ENCODE measurements at places on chromosomes 7 and 10.

- H3K27ac ChIP-seq, result no peak overlapping the region
- H3K36me3 ChIP-seq, result no peaks in the 10 kb centered on the region
- no peak for DNase-seq
- no peaks in the 10 kb centered on the region for H3K4me1 ChIP-seq
These were observed 26.3 kb downstream of the FIGNL1 start for GRCh38 chr7:50423860-50424259.

GRCh38 chr7:78279032-78279431 is 480.5 kb downstream of the PHTF2 start:
- no peaks in the 10 kb centered on the region for H3K27me3 ChIP-seq
- no peaks in the 10 kb centered on the region for H3K4me1 ChIP-seq

GRCh38 chr10:52744057-52744805 is 28.4 kb downstream of the MBL2 start:
- no peaks in the 10 kb centered on the region for H3K36me3 ChIP-seq
- no peak overlapping the region for H3K27ac ChIP-seq
- H3K4me3 ChIP-seq, result no peak overlapping the region
- DNase-seq, result no peak
- peaks cover 5% of the 10 kb centered on the region for H3K4me1 ChIP-seq
- H3K27me3 ChIP-seq, result no peaks in the 10 kb centered on the region

DNA sequence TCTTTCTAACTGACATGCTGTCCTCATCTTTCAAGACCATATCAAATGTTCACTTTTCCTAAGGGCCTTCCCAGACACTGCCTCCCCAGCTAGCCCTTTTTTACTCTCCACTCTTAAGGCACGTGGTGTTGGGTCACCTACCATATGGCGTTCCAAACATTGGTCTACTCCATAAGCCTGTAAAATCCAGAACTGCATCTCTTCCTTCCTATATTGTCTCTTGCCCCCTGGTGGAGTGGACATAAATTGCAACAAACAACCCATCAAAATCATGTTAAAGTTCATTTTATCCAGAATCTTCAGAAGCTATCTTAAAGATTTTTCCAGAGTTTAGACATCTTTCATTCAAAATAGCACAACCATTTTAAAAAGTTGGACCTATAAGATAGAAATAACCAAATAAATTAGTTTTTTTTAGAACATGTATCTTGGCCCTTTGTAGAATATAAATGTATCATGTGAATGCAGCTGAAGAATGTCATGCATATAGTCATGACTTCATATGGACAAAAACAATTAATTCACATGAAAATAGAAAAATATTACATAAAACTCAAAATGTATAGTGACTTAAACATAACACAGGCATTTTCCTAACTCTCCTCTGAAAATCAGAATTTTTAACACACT is 180.6 kb upstream of the CHRM2 start:
- no peak overlapping the region for H3K4me3 ChIP-seq
- no peaks in the 10 kb centered on the region for H3K27me3 ChIP-seq
- no peaks in the 10 kb centered on the region for H3K36me3 ChIP-seq
- no peaks in the 10 kb centered on the region for H3K4me1 ChIP-seq
- DNase-seq, result peak; percentile 14

- peak overlapping the region; percentile 99 for H3K27ac ChIP-seq
- no peaks in the 10 kb centered on the region for H3K27me3 ChIP-seq
These were observed 18.7 kb upstream of the DDIT4 start for GRCh38 chr10:72254813-72255568.

DNA sequence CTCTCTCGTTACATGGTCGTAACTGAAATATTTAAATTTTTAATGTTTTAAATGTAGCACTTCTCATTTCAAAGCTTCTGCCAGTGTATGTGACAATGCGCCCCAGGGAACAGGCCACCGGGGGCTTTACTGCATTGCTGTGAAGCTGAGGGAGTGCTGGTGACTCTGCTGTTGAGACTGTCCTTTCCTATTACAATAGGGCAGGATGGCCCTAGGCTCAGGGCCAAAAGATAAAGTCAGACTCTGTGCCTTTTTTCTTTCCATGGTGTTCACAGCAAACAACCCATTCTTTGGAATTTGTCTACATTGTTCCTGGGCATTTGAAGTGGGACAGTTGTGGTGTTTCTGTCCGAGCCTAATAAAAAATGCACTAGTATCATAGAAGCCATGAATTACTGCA is 107.3 kb downstream of the GALNT11 start:
- no peak overlapping the region for H3K27ac ChIP-seq
- H3K27me3 ChIP-seq, result no peaks in the 10 kb centered on the region
- DNase-seq, result no peak
- peaks cover 20% of the 10 kb centered on the region for H3K36me3 ChIP-seq
- peaks cover 17% of the 10 kb centered on the region for H3K4me1 ChIP-seq

DNA sequence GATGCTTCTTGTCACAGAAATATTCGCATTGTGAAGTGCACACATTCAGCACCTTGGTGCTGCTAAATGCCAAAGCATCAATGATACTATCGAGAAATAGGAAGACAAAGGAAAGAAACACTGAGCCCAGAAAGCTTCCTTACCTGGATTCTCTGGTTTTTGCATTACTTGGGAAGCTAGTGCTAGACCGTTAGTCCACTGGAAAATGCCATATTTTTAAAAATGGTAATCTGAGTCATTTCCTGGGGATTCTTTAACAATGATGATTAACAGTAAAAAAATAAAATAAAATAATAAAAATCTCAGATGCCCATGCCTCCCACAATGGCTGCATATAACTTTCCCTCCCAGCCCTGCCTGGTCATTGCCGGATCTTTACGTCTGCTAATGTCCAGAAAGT is 420.1 kb upstream of the MGMT start:
- no peak for DNase-seq
- H3K27ac ChIP-seq, result no peak overlapping the region
- no peaks in the 10 kb centered on the region for H3K36me3 ChIP-seq
- H3K27me3 ChIP-seq, result peaks cover 5% of the 10 kb centered on the region
- peaks cover 12% of the 10 kb centered on the region for H3K4me1 ChIP-seq
- H3K4me3 ChIP-seq, result no peak overlapping the region

- peaks cover 10% of the 10 kb centered on the region for H3K4me1 ChIP-seq
- H3K27ac ChIP-seq, result no peak overlapping the region
- peak overlapping the region; percentile 39 for H3K4me3 ChIP-seq
These were observed 302.5 kb upstream of the GALNT17 start for GRCh38 chr7:70829221-70830059.

DNA sequence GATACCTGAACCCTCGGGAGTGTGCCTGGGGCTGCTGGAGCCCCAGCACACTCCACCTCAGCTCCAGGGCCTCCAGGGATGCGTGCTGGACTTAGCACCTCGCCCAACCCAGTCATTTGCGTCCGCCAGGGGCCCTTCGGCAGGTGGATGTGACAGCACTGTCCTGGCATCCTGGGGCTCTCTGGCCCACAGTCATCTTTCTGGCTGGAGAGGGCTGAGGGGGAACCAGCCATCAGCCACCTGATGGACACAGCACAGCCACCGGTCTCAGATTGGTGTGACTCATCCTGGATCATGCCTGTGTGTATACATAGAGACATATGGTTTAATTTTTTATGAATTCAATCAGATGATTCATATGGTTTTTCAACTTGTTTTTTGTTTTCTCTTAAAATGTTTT is 11.1 kb downstream of the ZNF775 start:
- peaks cover 41% of the 10 kb centered on the region for H3K4me1 ChIP-seq
- H3K4me3 ChIP-seq, result no peak overlapping the region
- peaks cover 15% of the 10 kb centered on the region for H3K36me3 ChIP-seq
- DNase-seq, result no peak
- H3K27ac ChIP-seq, result no peak overlapping the region

GRCh38 chr10:73339436-73339835 is 19.2 kb downstream of the CFAP70 start:
- no peak overlapping the region for H3K4me3 ChIP-seq
- no peaks in the 10 kb centered on the region for H3K36me3 ChIP-seq
- peaks cover 3% of the 10 kb centered on the region for H3K27me3 ChIP-seq
- H3K4me1 ChIP-seq, result no peaks in the 10 kb centered on the region

- no peaks in the 10 kb centered on the region for H3K36me3 ChIP-seq
- H3K27me3 ChIP-seq, result no peaks in the 10 kb centered on the region
- no peak overlapping the region for H3K4me3 ChIP-seq
- no peak overlapping the region for H3K27ac ChIP-seq
- no peak for DNase-seq
- no peaks in the 10 kb centered on the region for H3K4me1 ChIP-seq
These were observed 109.0 kb upstream of the SHH start for GRCh38 chr7:155921086-155921803.

DNA sequence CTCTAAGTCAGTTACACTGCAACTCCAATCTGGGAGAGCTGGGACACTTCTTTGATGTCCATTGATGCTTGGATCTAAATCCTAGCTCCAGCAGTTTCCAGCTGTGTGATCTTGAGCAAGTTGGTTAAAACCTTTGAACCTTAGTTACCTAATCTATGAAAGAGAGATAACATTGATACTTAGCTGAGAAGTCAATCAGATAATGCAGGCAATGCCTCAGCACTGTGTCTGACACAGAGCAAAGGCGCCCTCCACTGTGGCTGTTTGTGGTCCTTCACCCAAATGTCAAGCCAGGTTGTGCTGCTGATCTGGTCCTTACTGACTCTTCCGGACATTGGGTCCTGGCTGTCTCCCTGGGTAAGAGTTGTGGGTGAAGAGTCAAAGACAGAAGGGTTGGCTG is 20.2 kb downstream of the DNTT start:
- no peak for DNase-seq
- H3K27ac ChIP-seq, result no peak overlapping the region
- H3K36me3 ChIP-seq, result no peaks in the 10 kb centered on the region
- H3K27me3 ChIP-seq, result peaks cover 5% of the 10 kb centered on the region
- H3K4me3 ChIP-seq, result no peak overlapping the region

GRCh38 chr10:34956756-34957155 is 133.4 kb downstream of the CUL2 start:
- H3K4me3 ChIP-seq, result no peak overlapping the region
- peaks cover 5% of the 10 kb centered on the region for H3K4me1 ChIP-seq
- H3K27me3 ChIP-seq, result no peaks in the 10 kb centered on the region
- no peak for DNase-seq

GRCh38 chr10:34537629-34538231 is 277.4 kb downstream of the PARD3 start:
- no peak overlapping the region for H3K4me3 ChIP-seq
- peaks cover 16% of the 10 kb centered on the region for H3K4me1 ChIP-seq
- H3K36me3 ChIP-seq, result peaks cover 6% of the 10 kb centered on the region
- H3K27me3 ChIP-seq, result no peaks in the 10 kb centered on the region
- no peak overlapping the region for H3K27ac ChIP-seq
- no peak for DNase-seq

- H3K4me3 ChIP-seq, result no peak overlapping the region
- no peaks in the 10 kb centered on the region for H3K27me3 ChIP-seq
- H3K36me3 ChIP-seq, result no peaks in the 10 kb centered on the region
- H3K4me1 ChIP-seq, result peaks cover 14% of the 10 kb centered on the region
These were observed 507.4 kb upstream of the PODXL start for GRCh38 chr7:132063800-132064199.

DNA sequence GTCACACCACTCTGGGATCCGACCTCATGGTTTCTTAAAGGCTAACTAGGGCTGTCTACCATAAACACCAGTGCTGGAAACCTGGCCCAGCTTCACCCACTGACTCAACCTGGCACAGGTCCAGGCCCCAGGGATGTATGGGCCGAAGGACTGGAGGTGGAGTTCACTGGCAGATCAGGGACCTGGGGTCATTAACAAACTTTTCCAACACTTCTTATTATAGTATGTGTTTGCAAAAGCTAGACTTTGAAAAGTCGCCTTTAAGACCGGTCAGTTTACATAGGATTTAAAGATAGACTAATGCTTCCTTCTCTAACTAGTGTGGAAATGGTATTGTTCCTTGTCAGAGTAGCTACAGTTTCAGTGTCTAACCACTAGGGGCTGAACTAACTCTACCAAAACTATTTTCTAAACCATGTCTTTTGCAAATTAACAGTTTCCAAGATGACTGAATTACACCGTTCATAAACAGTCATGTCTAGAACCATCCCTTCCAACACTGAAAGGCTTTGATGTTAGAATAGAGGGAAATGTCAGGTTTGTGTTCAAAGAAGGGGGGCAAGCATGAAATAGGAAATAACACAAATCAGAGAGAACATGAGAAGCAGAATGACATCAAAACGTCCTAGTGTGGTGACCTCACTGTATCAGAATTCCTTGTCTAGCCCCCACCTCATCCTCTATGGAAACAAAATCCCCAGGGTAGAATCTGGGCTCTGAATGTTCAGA is 29.7 kb downstream of the STN1 start:
- peak overlapping the region; percentile 47 for H3K27ac ChIP-seq
- no peak overlapping the region for H3K4me3 ChIP-seq
- no peak for DNase-seq
- no peaks in the 10 kb centered on the region for H3K4me1 ChIP-seq

DNA sequence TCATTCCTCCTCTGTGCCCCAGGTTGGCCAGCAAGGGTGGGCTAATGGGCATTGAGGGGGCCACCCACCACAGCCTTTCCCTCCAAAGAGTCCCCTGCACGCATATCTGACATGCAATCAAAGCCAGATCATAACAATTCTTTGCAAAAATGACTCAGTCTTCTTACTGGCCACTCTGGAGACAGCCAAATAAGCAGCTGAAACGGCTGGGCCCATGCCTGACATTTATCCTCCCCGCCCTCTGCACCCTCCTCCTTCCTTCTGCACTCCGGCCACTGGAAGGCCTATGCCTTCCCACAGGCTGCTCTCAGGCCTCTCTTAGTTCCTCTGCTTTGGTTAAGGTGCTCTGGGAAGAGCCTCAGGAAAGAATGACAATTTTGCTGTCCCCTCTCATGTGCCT is 29.2 kb upstream of the NPFFR1 start:
- H3K4me3 ChIP-seq, result no peak overlapping the region
- no peaks in the 10 kb centered on the region for H3K36me3 ChIP-seq
- H3K4me1 ChIP-seq, result no peaks in the 10 kb centered on the region
- no peak for DNase-seq

DNA sequence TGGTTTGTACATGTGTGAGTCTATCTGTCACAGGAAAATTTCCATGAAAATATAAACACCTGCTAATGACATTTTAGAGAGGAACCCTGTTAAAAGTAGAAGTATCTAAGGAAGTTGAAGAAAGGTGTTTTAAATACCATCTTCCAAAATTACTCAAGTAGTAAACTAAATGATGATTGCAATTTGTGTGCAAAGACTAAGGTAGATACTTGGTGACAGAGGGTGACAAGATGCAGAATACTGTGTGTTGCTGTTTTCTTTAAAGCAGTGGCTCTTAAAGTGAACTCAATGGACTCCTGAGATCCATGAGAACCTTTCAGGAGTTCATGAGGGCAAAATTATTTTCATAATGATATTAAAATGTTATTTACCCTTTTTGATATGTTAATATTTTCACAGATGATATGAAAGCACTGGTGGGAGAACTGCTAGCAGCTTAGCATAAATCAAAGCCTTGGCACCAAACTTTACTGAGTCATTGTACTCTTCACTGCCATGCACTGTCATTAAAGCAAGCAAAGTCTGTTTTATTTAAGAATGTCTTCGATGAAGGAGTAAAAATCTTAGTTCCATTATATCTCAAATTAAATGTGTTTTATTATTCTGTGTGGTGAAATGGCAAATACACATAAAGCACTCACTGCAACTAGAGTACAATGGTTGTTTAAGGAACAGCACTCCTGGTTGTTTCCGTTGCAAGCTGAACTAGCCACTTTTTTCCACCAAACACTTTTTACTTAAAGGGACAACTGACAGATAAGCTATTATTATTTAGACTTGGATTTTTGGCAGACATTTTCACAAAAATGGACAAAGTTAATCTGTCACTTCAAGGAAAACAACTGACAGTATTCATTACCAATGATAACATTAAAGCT is 133.7 kb downstream of the LRRN3 start:
- H3K36me3 ChIP-seq, result no peaks in the 10 kb centered on the region
- no peak for DNase-seq
- H3K4me1 ChIP-seq, result no peaks in the 10 kb centered on the region

All from neural crest cell (in vitro differentiated cells).